ENCODE measurements at places on chromosomes 7 and 10. TPM values are rescaled to one million over a fixed set of nuclear protein-coding genes. Genes with fewer than 3 reads are reported as not detected.

Gene SPAM1
- total RNA-seq = not detected

Gene HPS6
- 3.8 TPM for total RNA-seq

DNA sequence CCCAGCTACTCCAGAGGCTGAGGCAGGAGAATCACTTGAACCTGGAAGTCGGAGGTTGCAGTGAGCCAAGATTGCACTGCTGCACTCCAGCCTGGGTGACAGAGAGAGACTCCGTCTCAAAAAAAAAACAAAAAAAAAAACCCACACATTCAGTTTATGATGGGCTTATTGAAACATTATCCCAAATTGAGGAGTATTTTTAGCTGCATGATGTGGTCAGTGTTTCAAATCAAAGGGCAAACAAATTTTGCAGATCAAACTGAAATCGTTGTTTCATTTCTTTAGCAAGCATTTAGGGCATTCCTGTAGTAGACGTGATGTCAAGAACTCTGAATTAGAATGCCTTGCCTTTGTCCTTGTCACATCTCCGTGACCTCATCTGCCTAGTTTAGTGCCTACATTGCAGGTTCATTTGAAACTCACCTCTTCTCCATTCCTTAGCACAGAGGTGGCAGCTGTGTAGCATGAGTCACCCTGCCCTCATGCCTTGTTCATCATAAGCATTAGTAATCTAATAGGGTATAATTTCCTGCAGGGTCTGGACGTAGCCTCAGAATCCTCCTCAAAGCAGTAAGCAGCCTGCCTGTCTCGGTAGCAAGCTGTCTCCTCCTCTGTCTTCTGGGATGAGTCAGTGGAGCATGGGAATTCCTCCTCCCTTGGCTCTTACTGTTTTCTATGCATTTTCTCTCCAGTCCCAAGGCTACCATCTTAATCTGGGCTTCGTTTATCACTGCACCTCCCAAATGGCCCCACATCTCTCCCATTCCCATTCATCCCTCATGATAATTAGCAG is 73.8 kb downstream of the CUL1 start:
- DNase-seq = no peak

Gene XRCC2
- not detected for total RNA-seq

- DNase-seq = peak; percentile 18
Observed at GRCh38 chr7:4613846-4614548, 68.1 kb upstream of the FOXK1 start.

- DNase-seq = no peak
Observed at GRCh38 chr10:103845972-103846371, 9.4 kb downstream of the SH3PXD2A start.
